ENCODE measurements at places on chromosomes 7 and 10. TPM values are rescaled to one million over a fixed set of nuclear protein-coding genes. Genes with fewer than 3 reads are reported as not detected.

DAGLB gene
- 17.5 TPM for polyA plus RNA-seq

SHTN1 gene
- 56.0 TPM for polyA plus RNA-seq

KCND2 gene
- 0.87 TPM for polyA plus RNA-seq

GPR22 gene
- polyA plus RNA-seq = 0.97 TPM

PDIA4 gene
- polyA plus RNA-seq = 69.5 TPM
